ENCODE measurements at places on chromosomes 1 and 21. TPM values are rescaled to one million over a fixed set of nuclear protein-coding genes. Genes with fewer than 3 reads are reported as not detected.

DNA sequence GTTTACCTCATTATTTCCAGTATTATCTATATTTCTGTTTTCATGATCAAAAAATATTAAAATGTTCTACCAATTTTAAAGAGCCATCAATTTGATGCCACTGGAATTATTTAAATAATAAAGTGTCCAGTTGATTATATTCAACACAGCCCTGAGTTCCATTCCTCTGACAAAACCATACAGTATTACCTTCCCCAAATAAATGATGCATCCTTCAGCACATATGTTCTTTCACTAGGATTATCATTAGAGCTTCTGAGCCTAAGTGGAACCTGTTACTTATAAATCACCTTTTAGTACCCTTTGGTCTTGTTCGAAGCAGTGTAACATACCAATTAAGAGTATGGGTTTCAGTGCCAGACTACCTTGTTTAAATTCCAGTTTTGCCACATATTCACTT lies 17.3 kb upstream of the PLEKHO1 start:
- no peaks in the 10 kb centered on the region for H3K4me1 ChIP-seq
- no peak overlapping the region for H3K4me3 ChIP-seq
- H3K27me3 ChIP-seq: no peaks in the 10 kb centered on the region
- no peak overlapping the region for H3K27ac ChIP-seq
- H3K36me3 ChIP-seq: no peaks in the 10 kb centered on the region

GRCh38 chr1:98794196-98794886 lies 132.8 kb downstream of the SNX7 start:
- no peak overlapping the region for H3K4me3 ChIP-seq
- peak; percentile 74 for DNase-seq
- H3K27ac ChIP-seq: no peak overlapping the region
- H3K27me3 ChIP-seq: no peaks in the 10 kb centered on the region

- H3K4me1 ChIP-seq: peaks cover 18% of the 10 kb centered on the region
- no peaks in the 10 kb centered on the region for H3K27me3 ChIP-seq
- H3K4me3 ChIP-seq: peak overlapping the region; percentile 36
- peak overlapping the region; percentile 33 for H3K27ac ChIP-seq
- DNase-seq: no peak
Observed at GRCh38 chr21:24994717-24995116, 612.6 kb downstream of the MRPL39 start.

FCAMR gene
- polyA plus RNA-seq: not detected

DNA sequence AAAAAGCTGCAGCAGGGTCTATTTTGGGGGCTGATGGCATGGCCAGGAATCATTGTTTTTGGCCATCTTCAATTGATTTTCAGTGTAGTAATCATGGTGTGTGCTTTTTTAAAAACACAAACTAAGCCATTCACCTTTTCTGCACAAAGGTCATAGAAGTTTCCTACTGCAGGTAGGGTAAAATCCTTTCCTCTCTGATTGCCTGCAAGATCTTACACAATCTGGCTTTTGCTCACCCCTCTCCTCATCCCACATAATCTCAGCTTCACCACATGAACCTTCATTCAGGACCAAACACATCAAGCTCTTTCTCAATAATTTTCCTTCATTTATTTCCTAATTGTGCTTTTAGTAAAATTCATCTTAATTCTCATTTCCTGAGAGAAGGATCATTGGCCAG lies 38.3 kb upstream of the GBP5 start:
- H3K36me3 ChIP-seq: no peaks in the 10 kb centered on the region
- peaks cover 24% of the 10 kb centered on the region for H3K4me1 ChIP-seq
- no peak for DNase-seq
- H3K27ac ChIP-seq: peak overlapping the region; percentile 57
- H3K27me3 ChIP-seq: no peaks in the 10 kb centered on the region

Data from adrenal gland (tissue), 19 donors.